ENCODE measurements at places on chromosomes 4 and X. TPM values are rescaled to one million over a fixed set of nuclear protein-coding genes. Genes with fewer than 3 reads are reported as not detected.
A peak's percentile ranks its signal among the peaks of the same experiment; 100 is the strongest.

Gene CSAG3
- not detected for total RNA-seq

Gene AFF2
- total RNA-seq, result 0.89 TPM

Gene UNC5C
- 4.6 TPM for total RNA-seq

DNA sequence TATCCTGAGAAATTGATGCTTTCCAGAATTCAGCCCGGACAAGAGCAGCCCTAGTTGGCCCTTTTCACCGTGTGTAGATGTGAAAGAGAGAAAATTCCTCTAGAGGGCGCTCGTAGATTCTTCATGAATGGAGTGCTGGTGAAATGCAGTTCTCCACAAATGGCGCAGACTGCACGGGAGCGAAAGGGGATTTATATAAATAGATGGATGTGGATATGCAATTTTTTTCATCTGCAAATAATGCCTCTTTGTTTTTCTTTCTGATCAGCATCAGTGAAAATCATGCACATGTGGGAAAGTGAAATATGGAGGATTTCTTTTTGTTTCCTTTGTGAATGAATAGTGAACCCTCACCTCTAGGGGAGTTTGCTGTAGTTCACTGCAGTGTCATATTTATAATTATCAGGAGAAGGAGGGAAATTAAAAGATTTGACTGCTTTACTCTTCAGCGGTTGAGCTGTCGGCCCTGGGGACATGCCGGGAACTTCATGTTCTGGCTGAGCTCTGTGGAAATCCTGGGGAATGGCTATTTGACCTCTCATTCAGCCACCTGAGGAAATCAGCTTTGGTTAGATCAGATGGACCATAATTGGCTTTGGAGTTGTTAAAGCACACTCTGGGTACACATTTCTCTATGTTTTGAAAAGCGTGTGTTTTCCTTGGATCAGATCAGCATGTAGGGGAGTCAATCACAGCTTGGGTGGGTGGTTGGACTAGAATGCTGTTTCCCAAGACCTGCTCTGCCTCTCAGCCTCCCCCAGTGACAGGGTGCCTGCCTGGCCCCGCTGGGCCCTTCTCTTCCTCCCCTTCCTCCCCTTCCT lies 115.0 kb upstream of the SHISA3 start:
- no peak overlapping the region for H3K4me3 ChIP-seq
- H3K4me1 ChIP-seq, result peaks cover 4% of the 10 kb centered on the region
- H3K27me3 ChIP-seq, result no peaks in the 10 kb centered on the region
- DNase-seq, result peak; percentile 69
- peak overlapping the region; percentile 23 for H3K27ac ChIP-seq

DNA sequence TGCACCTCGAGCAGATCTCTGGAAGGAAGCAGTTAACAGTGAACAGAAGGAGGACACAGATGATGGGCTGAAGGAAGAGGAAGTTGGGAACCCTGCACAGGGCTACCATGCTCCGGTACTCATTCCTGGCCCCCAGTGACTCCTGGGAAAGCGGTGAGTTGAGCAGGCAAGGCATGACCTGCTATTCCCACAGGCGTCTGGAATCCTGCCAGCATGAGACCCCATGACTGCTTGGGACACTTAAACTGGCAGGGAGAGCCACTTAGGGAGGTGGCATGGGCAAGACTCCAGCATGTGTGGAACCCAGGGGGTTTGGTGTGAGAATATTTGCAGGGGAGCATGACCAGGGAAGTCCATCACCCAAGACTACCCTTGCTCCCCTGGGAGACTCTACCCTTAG lies 1056.4 kb upstream of the POU3F4 start:
- DNase-seq, result no peak
- no peaks in the 10 kb centered on the region for H3K36me3 ChIP-seq
- no peaks in the 10 kb centered on the region for H3K27me3 ChIP-seq
- no peaks in the 10 kb centered on the region for H3K4me1 ChIP-seq
- no peak overlapping the region for H3K27ac ChIP-seq
- no peak overlapping the region for H3K4me3 ChIP-seq

GRCh38 chrX:13968198-13968597 lies 61.5 kb downstream of the GEMIN8 start:
- H3K27me3 ChIP-seq, result no peaks in the 10 kb centered on the region
- DNase-seq, result no peak
- no peaks in the 10 kb centered on the region for H3K36me3 ChIP-seq
- H3K27ac ChIP-seq, result no peak overlapping the region
- no peak overlapping the region for H3K4me3 ChIP-seq
- no peaks in the 10 kb centered on the region for H3K4me1 ChIP-seq

All from right atrium auricular region (tissue), 2 donors.